Heart right ventricle (tissue), 16 donors: ENCODE measurements at places on chromosomes 2 and 18. TPM values are rescaled to one million over a fixed set of nuclear protein-coding genes. Genes with fewer than 3 reads are reported as not detected.

DNA sequence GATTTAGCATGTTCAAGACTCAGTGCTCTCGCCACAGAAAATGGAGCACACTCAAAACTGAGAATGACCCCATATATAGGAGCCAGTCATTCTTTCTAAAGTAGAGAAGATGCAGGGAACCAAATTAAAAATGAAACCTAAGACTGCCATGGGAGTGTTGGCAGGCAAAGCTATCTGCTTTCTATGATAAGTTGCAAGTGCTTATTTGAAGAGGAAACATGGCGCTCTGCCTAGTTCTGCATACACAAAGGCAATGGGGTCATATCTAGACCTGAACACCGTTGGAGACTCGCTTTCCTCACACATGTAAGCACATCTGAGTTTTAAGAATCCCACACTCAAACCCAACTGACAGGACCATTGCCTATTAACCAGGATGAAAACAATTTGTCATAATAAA, 292.5 kb downstream of the ALK start:
- no peak for DNase-seq

GRCh38 chr2:106184857-106185256, 9.2 kb downstream of the UXS1 start:
- DNase-seq = no peak

- no peak for DNase-seq
These were observed 476.7 kb downstream of the EPHA4 start for GRCh38 chr2:221095356-221095755.

GRCh38 chr2:173119069-173119807, 43.6 kb downstream of the MAP3K20 start:
- no peak for DNase-seq

DNA sequence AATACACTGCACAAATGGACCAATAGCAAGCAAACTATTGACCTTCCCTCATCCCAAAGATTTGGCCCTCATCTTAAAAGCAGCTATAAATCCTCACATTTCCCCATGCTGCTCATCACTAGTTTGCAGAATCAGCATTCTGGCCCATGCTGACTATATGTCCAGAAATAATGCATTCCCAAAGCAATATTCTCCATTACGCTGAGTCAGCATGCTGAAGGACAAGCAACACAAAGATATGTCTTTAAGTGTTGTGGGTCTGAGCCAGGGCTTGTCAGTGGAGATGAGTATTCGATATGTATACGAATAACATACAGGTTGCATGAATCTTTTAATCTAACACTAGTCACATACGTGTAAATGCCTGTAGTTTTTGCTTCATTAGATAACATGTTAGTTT, 1045.0 kb upstream of the DDX18 start:
- no peak for DNase-seq

DNA sequence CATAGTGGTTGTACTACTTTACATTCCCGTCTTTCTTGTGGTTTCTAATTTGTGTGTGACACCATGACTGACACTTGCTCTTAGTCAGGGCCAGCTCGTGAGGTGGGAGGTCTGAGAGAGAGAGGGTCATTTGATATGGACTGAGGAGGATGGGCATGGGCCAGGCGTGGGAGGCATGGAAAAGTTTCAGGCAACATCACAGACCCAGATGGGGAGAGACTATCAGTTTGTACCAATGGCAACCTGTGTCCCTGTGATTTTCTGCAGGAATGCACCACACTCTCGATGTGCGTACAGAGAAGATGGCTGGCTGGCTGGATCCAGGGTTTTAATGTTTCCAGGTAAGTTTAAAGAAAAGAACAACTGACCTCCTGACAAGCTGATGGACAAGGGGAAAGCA, 273.6 kb downstream of the CYRIA start:
- DNase-seq = no peak

The COL6A3 gene
- total RNA-seq = 35.3 TPM

The NCKAP1 gene
- 135 TPM for total RNA-seq

The LOXL3 gene
- 4.2 TPM for total RNA-seq

The RAX gene
- not detected for total RNA-seq
